ENCODE measurements at places on chromosomes 1 and 21. TPM values are rescaled to one million over a fixed set of nuclear protein-coding genes. Genes with fewer than 3 reads are reported as not detected.
A peak's percentile ranks its signal among the peaks of the same experiment; 100 is the strongest.

DNA sequence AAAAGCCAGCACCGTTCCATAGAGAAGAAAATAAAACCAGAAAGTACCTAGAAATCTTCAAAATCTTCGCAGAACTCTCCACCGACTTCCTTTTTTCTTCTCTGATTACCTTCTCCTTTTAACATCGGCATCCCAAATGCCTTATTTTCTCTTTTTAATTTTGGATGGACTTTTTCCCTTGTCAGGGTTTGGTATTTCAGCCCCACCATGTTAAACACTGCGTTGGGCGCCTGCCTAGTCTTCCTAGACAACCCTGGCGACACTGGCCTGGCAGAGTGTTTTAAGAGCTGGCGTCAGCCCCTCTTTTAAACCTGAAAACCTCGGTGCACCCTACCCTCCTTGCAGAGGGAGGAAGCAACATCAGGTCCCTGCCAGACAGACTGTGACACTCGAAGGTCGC is 66.0 kb upstream of the EFHD2 start:
- DNase-seq = no peak

GRCh38 chr1:2205191-2205952 is 10.8 kb upstream of the FAAP20 start:
- no peak for DNase-seq

GRCh38 chr1:183837062-183837461 is 32.1 kb downstream of the RGL1 start:
- DNase-seq = no peak

GRCh38 chr1:153535242-153536011 is at the start of gene S100A6:
Gene S100A6, minus strand, starts transcription at chr1:153535991. Its CDS starts 652 bp downstream, at chr1:153535339.
- DNase-seq = no peak

DNA sequence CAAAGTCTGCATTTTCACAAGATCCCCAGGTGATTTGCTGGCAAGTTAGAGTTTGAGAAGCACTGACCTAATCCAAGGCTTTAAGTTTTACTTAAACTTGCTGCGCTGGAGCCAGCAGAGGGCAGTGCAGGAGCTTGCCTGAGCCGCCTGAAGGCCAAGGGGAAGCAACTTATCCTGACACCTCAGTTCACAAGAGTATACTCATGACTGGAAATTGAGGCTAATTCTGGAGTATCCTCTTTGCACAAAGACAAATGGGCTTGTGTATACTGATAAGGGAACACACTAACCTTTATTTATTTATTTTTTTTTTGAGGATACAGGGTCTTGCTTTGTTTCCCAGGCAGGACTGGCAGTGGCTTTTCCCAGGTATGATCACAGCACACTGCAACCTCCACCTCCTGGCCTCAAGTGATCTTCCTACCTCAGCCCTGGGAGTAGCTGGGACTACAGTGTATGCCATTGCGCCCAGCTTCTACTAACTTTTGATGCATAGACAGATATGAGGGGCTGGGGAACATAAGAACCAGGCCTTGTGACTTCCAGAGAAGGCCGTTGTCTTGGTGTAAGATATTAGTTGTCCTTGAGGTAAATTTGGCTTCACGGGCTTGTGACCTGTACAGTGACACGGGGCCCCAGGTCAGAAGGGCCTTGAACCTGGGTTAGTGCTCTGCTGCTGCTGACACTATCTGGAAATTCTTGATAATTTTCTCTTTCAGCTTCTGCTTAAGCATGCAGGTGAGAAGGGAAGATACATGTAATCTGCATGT is 29.0 kb upstream of the SLAMF1 start:
- DNase-seq = peak; percentile 67

GRCh38 chr1:216788671-216789070 is 65.4 kb upstream of the ESRRG start:
- DNase-seq = no peak

- peak; percentile 76 for DNase-seq
Measured at GRCh38 chr1:198656500-198656932, 17.7 kb downstream of the PTPRC start.

GRCh38 chr21:26715878-26716506 is 129.2 kb downstream of the ADAMTS1 start:
- DNase-seq = peak; percentile 45

DNA sequence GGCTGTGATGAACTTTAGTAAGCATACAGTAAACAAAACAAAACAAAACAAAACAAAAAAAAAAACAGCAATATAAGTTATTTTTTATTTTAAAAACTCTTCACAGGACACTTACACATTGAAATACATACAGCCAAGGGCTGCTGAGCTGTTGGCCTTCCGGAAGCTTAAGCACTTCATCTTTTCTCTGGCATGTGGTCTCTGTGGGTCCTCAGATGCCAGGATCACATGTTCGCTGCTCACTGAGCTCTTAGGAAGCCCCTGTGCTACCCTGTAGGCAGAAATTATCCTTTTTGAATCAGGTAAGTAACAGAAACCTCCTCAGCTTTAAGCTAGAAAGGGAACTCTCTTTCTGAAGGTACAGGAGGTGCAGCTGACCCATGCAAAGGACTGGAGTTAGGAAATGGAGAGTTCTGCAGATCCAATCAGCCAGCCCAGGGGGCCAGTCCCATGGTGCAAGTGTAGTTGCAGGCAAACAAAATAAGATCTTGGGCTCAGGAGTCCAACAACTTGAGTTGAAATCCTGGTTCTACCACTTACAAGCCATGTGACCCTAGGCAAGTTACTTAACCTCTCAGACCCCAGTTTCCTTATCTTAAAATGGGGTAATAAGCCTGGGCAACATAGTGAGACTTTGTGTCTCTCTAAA is 22.4 kb upstream of the MED18 start:
- no peak for DNase-seq

GRCh38 chr21:31660259-31660565 is 719 bp downstream of the SOD1 start:
- DNase-seq = no peak

GRCh38 chr1:12547586-12548225 is 70.3 kb downstream of the DHRS3 start:
- no peak for DNase-seq

- peak; percentile 19 for DNase-seq
Measured at GRCh38 chr1:15836772-15837669, 10.5 kb upstream of the SPEN start.

- peak; percentile 41 for DNase-seq
Measured at GRCh38 chr21:42545745-42546144, 32.1 kb downstream of the SLC37A1 start.

DNA sequence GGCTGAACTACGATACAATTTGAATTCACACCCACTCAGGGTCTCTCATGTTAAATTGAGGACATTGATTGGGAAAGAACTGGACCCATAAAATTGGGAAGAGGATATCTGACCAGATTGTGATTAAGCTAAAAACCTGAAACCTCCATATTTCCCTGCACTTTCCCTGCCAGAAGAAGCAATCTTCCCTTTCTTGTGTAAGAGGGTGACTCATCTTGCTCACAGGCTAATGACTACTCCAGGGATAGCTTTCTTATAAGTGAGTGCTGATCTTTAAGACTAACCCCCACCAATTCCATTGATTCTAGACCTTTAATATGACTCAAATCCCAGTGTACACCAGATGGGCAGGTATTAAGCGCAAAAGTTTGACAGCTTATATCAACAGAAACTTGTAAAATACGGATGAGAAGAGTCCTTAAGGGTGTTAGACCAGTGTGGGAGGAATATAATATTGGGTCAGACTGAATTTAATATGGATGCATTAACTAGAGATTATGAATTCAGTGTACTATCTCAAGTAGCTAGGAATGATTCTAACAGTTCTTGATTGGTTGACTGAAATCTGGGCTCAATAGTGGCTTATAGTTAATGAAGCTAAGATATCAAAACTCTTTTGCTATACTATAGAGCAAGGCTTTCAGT is 12.1 kb upstream of the SGIP1 start:
- DNase-seq = no peak

DNA sequence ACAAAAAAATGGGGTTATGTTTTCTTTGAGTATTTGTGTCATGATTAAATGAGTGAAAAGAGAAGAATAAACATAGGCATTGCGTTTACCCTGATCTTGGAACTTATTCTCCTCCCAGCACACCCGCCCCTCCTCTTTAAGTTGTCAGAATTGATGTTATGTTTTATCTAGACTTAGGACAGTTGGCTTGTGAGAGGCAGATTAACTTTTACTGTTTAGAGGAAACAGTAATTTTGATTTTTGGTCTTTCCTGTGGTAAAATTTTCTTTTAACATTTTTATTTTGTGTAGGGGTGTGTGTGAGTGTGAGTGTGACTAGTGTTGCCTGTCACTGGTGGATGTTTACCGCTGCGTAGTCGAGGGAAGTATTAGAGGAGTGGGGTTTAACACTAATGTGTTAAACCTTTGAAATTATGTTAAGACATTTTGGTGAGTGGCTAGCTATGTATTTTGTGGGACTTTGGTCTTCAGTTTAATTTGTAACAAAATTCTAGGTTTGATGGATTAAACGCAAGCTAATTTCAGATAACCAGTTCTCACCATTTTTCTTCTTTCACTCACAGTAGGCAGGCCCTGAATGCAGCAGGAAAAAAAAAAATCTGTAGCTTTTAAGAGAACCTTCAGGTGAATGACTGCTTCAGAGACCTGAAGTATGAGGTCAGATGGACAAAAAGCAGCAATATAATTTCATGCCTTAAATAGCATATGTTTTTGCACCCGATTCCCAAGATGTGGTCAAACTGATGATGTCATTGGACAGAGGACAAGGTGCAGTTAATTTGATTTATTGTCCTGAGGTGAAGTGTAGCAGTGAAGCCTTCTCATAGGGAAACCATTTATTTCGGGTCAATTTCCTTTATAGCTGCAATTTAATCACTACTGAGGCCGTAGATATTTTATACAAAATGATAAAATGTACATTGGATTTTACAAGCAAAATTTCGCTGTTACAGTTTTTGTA is 2.7 kb downstream of the POU2F1 start:
- DNase-seq = no peak

GRCh38 chr21:45383615-45384201 is 21.3 kb upstream of the COL18A1 start:
- DNase-seq = no peak

- DNase-seq = no peak
Measured at GRCh38 chr1:39980555-39981313, 25.8 kb downstream of the MFSD2A start.

DNA sequence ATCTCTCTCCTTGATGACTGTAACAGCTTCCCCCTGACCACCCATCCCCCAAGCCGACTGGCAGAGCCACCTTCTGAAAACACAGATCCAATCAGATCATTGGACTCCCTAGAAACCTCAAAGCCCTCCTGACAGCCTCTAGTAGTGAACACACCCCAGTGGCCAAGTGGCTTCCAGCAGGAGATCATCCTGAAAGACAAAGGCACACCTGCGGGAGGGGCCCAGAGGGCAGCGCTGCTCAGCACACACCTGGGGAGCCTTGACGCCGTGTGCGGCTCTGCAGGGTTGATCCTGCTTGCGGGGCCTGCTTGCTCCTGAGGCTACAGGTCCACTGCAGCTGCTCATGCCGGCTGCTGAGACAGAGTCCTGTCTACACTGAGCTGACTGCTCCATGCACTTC is 41.5 kb downstream of the SLC66A1 start:
- no peak for DNase-seq

- DNase-seq = no peak
Measured at GRCh38 chr1:23804183-23804835, 3.8 kb upstream of the GALE start.

DNA sequence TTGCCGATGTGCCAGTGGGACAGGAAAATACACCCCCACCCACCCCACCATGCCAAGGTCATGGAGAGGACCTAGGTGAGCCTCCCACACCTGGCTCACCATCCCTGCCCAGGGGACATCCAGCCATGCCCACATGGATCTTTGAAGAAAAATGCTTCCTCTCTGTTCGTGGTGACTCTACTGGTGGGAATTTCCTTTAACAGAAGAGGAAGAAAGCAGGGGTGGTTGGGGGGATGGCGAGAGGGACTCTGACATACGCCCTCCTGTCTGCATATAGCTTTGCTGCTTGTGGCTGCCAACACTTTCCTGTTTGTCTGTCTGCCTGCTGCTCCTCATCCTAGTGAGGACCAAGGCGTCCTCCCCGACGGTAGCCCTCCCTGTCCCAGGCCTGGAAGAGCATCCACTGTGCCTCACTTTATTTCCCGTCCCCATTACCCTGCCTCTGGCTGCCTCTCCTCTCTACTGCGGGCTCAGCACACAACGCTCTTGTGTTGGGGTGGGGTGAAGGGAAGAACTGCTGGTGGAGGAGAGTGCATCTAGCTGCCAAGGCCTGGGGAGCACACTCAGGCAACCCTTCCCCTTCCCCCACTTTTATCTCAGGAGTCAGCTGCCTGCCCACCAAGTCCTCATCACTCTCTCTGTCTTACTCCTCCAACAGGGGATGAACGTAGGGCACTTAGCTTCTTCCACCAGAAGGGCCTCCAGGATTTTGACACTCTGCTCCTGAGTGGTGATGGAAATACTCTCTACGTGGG is 2.5 kb downstream of the SEMA4A start:
- no peak for DNase-seq

DNA sequence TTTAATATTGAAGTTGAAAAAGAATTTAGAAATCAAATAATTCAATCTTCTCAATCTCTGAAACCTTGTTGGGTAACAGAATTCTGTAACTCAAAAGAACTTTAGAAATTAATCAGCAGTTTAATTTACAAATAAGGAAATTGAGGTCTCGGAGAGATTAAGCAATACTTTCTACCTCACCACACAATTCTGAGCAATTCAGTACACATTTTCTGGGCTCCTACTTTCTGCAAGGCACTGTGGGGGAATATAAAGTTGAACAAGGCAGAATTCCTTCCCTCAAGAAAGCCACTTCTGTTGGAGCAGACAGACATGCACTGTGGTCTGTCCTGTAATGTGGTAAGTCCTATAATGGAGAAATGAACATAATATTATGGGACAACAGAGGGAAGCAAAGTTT is 47.7 kb downstream of the MEF2D start:
- DNase-seq = no peak

GRCh38 chr1:109824349-109825115 is 60.8 kb upstream of the EPS8L3 start:
- DNase-seq = no peak

GRCh38 chr1:113683384-113684152 is 75.7 kb downstream of the PHTF1 start:
- no peak for DNase-seq

- no peak for DNase-seq
Measured at GRCh38 chr1:91189096-91189495, 167.3 kb upstream of the ZNF644 start.

Gene ZNF648
- polyA plus RNA-seq = 0.11 TPM

Gene AGPAT3
- 50.1 TPM for polyA plus RNA-seq

Gene NPPA
- not detected for polyA plus RNA-seq

Gene RCAN1
- 15.0 TPM for polyA plus RNA-seq

Gene C1orf141
- not detected for polyA plus RNA-seq

Gene TTC22
- not detected for polyA plus RNA-seq

Gene TCEA3
- 0.80 TPM for polyA plus RNA-seq

Gene OR2T6
- not detected for polyA plus RNA-seq

Gene TNFRSF8
- polyA plus RNA-seq = 18.2 TPM

Gene OR2L8
- not detected for polyA plus RNA-seq

Gene SPRR2B
- not detected for polyA plus RNA-seq

Gene PTGFRN
- 19.4 TPM for polyA plus RNA-seq

Gene ASAP3
- polyA plus RNA-seq = 20.3 TPM
